Left colon (tissue), 2 donors: ENCODE measurements at places on chromosomes 6 and 20.

- DNase-seq = no peak
These were observed 542 bp downstream of the USP49 start for GRCh38 chr6:41894366-41895299.

GRCh38 chr6:35569011-35569461, 56.3 kb upstream of the TULP1 start:
- no peak for DNase-seq

- no peak for DNase-seq
These were observed 32.2 kb downstream of the MMUT start for GRCh38 chr6:49430866-49431265.

DNA sequence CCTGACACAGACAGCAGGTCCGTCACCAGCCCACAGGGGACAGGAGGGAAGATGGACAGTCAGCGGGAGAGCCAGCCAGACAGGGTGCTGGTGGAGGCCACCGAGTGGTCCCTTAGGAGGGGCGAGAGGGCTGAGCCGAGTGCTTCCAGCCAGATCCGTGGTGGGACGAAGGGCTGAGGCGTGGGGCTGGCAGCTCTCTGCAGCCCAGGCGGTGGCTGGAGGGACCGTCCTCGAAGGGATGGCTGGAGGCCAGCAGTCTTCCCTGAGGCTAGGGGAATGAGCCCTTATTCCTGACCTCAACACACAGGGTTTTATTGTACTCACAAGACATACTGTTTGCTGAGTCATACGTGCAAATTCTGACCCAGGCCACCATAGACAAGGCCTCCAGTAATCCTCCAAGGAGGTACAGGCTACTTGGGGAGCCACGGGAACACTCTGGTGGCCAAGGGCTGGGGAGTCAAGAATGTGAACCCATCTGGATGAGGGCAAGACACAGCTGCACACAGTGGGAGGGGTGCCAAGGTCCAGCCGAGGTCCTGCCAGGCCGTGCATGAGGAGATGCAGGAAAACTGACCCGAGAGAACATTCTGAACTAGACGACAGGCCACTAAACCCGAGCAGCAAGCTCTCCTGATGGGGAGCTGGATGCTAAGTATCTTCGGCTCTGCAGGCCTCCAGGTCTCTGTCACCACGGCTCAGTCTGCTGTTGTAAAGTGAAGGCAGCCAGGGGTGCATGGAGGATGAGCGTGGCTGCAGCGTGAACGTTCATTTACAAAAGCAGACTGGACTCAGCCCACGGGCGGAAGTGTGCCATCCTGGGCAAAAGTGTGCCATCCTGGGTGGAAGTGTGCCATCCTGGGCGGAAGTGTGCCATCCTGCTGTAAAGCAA, 242.5 kb downstream of the TTLL2 start:
- DNase-seq = no peak

DNA sequence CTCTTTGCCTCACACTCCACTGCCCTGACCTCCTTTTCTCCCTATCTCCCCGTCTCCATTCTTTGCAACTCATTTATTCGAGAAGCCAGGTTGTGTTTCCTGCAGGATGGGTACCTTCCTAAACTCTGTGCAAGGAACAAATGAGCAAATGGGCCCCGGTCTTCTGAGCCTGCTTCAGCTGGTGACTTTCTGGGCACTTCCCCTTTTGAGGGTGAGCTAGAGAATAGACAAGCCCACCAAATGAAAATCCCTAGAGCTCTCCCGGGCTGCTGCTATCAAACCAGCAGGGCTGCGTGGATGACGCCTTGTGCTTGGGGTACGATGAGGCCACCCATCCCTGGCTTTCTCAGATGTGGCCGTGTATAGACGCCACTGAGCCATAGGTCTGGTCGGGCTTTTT, 91.0 kb upstream of the FOXA2 start:
- DNase-seq = no peak

DNA sequence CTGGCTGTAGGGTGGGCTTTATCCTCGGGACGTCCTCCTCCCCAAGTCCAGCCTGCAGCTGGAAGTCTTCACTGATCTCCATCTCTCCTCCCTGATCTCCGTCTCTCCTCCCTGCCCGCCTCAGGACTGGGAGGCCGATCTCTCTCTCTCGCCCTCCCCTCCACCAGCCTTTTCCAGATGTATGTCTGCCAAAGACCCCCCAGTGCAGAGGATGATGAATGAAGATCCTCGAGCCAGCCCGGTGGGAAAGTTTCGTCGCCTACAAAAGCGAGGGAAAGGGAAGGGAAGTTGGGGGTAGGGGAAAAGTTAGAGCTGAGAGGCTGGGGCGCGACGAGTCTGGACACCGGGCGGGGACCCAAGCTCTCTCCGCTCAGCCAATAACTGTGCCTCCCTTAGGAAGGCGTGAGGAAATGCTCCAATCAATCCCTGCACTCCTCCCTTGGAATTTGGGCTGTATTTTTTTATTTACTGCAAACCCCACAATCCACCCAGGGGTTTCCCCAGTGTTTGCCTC, 595 bp upstream of the SRF start:
- peak; percentile 78 for DNase-seq

GRCh38 chr20:34639755-34640222, 37.1 kb downstream of the PIGU start:
- DNase-seq = peak; percentile 90

DNA sequence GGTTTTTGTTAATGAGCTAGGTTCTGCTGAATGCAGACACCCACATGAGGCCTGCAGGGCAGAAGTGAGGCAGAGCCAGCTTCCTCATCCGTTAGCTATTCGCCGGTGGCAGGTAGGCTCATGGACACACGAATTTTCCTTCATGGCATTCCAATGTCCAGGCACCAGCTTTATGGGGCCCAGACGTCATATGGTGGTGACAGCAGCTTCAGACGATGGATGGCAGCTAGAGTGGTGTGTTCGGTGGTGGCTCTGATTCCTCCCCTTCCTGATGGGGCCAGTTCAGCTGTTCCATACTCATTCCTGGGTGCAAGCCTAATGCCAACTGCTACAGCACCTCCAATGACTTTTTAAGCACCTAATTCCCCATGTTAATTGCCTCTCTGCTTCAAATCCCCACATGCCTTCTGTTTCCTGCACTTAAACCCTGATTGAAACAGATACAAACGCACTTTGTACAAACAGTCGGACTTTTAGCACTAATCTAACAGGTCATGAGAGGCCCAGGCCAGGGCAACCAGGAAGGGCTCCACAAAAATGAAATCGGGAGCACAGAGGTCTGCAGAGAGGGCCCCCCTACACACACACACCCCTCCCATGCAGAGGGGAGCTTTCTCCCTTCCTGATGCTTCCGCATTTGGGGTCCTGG, 35.7 kb upstream of the MLN start:
- DNase-seq = no peak

- no peak for DNase-seq
These were observed 13.7 kb upstream of the CST8 start for GRCh38 chr20:23477223-23477622.

- DNase-seq = no peak
These were observed 521.6 kb upstream of the ZNF337 start for GRCh38 chr20:26218301-26218700.

- no peak for DNase-seq
These were observed 18.7 kb downstream of the SRXN1 start for GRCh38 chr20:634148-634925.

GRCh38 chr20:24582373-24583168, 113.1 kb downstream of the SYNDIG1 start:
- DNase-seq = no peak

GRCh38 chr6:168015009-168015408, 17.5 kb downstream of the KIF25 start:
- no peak for DNase-seq

DNA sequence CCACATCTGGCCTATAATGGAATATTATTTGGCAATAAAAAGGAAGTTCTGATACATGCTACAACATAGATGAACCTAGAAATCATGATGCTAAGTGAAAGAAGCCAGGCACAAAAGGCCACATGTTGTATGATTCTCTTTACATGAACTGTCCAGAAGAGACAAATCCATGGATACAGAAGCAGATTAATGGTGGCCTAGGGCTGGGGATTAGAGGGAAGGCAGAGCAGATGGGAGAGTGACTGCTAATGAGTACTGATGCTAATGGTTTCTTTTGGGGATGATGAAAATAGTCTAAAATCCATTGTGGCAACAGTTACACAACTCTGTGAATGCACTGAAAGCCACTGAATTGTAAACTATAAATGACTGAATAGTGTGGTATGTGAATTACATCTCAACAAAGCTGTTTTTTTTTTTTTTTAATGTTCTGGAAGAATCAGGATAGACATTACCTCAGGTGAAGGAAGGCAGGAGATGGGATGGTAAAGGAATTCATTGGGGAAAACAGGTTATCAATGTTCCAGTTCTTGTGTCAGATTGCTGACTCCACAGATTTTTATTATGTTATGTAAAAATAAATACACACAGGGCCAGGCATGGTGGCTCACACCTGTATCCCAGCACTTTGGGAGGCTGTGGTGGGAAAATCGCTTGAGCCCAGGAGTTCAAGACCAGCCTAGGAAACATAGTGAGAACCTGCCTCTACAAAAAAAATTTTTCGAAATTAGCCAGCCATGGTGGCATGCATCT, 8.9 kb upstream of the SOX12 start:
- DNase-seq = no peak

DNA sequence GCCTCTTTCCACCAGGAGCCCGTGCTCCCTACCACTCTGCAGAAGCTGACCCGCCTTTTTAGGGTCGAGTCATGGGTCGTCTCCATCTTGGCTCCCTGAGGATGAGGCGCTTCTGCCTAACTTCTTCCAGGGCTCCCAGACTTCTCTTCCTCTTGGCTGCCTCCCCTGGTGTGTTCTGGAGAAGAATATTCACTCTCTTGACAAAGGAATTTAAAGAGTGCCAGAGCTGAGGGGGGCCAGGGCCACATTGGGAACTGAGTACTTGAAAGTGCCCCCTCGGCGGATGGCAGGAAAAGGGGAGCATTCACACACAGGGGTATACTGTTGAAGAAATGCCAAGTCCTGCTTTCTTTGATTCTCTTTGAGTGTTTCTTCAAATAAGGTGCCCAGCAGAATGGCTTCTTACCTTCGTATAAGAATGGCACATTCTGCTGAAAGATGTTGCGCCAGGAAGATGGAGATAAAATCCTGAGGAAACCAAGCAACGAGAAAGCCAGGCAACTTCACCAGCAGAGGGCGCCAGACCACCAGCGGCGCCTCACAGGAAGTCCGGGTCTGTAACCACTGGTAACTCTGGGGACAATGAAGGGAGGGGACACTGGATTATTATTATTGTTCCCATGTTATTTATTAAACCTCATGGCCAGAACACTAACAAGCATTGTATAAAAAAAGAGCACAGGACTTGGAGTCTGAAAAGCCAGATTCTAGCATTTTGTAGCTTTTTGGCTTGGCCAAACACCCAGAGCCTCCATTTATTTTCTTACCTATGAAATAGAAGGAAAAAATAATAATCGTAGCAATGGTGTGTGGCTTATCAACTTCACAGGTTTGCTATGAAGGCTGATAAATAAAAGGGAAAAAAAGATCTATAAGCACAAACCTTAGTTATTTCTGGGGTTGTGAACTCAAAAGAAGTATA, 176.7 kb downstream of the HACE1 start:
- DNase-seq = no peak

DNA sequence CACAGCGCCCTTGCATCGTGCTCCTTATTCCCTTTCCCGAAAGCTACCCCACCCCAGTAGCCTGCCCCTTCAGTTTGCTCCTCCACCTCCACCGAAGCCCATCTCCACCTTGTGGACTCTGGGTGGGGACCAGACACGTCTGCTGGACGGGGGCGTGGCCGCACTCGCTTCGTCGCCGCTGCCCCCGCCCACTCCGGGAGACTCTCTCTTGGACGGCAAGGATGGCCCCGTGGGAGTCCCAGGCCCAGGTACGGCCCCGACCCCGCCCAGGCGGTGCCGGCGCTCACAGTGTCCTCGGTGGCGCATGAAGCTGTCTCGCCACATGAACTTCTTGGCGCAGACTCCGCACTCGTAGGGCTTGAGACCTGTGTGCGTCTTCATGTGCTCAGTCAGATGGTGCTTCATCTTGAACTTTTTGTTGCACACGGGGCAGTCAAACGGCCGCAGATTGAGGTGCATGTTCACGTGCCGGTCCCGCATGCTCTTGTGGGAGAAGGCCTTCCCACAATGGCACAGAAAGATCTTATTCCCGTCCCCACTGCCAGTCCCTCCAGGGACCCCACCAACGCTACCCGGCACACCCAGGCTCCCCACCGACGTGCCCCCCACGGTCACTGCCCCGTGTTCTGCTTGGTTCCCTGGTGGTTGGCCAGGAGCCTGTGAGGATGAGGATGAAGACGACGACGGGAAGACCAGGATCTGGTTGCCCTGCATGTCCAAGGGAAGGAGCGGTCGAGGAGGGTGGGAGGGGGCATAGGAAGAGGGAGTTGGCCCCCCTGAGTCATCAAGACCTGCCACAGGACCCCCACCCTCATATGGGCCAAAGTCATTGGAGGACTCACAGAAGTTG, 1.3 kb upstream of the TAPBP start:
- DNase-seq = peak; percentile 87

DNA sequence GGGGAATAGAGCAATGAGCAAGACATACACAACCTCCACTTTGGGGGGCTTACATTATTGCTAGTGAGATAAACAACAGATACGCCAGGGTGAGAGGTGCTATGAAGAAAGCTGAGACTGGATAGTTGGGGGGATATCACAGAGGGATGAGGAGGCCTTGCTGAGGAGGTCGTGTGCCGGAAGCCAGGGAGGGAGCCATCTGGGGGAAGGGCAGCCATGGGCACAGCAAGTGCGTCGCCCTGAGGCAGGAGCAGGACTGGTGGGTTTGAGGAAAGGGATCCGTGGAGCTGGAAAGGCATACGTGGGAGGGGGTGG, 12.2 kb upstream of the BAK1 start:
- no peak for DNase-seq

GRCh38 chr20:54716790-54717189, 241.4 kb downstream of the DOK5 start:
- no peak for DNase-seq

- no peak for DNase-seq
These were observed 141.1 kb upstream of the SLC24A3 start for GRCh38 chr20:19071446-19071725.

- no peak for DNase-seq
These were observed 42.8 kb downstream of the MAP3K5 start for GRCh38 chr6:136749359-136749997.

- DNase-seq = peak; percentile 50
These were observed 1.1 kb upstream of the TMEM74B start for GRCh38 chr20:1185790-1186334.

GRCh38 chr6:166492092-166492741, 94.3 kb downstream of the RAMACL start:
- DNase-seq = no peak

DNA sequence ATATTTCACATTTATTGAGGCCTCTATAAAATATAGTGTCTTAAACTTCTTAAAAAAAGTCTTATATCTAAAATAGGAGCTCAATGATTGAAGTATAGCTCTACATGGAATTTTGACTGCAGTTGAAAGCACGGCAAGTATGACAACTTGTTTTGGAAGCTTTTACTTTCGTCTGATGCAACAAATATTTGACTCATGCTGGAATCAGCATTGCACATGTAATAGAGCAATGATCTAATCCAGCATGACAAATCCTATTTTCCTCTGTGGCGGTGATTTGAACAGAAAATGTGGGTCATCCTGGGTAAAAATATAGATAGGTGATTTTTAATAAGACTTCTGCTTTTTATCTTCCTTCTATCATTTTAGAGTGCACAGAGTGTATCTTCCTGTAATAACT, 111.6 kb downstream of the TINAG start:
- DNase-seq = no peak

GRCh38 chr6:167756597-167756996, 70.1 kb upstream of the AFDN start:
- no peak for DNase-seq

- DNase-seq = no peak
These were observed 63.1 kb downstream of the TTI1 start for GRCh38 chr20:37969949-37970855.
